ENCODE measurements at places on chromosomes 5 and 9. TPM values are rescaled to one million over a fixed set of nuclear protein-coding genes. Genes with fewer than 3 reads are reported as not detected.
A peak's percentile ranks its signal among the peaks of the same experiment; 100 is the strongest.

GRCh38 chr5:72276219-72276752 lies 43.8 kb downstream of the MRPS27 start:
- DNase-seq = no peak

- peak; percentile 34 for DNase-seq
These were observed 3.4 kb downstream of the SLC38A9 start for GRCh38 chr5:55708732-55709131.

DNA sequence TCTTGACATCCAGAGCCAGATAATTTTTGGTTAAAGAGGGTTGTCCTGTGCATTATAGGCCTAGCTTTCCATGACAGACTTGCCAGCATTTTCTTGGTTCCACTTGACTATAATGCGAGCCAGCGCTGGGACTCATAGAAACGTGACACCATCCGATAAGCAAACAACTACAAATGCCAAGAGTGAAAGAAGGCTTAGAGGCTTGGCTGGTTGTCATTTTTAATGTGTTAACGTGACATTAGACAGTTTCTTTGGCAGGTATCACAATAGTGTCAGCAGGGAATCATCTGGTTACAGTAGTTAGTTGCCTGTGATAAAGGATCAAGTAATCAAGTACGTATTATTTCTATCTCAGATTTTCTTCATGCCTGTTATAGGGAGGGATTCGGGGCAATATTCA lies 20.0 kb upstream of the LIFR start:
- no peak for DNase-seq

DNA sequence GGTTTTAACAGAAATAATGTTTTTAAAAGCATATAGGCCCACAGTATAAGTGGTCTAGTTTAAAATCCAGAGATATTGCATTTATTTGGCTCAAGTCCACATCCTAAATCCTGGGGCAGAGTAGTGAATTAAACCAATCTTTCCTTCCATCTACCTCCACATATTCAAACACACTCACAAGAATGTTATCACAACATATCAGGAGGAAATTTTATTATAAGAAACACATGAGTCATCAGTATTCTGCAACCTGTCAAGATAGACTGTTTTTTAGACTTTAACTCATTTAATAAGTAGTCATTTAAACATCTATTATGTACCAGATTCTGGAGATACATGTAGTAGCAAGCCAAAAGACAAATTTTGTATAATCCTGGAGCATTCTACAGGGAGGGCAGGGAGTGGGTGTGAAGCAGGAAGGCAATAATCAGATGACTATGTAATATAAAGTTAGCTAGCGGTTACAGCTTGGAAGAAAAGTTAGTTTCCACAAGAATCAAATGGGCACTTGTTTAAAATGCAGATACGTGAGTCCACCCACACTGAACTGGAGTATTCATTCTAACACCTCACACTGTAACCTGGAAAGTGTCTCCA lies 187.3 kb upstream of the PIK3R1 start:
- no peak for DNase-seq

GRCh38 chr9:115353681-115354080 lies 235.7 kb upstream of the TNC start:
- DNase-seq = peak; percentile 6

- DNase-seq = no peak
These were observed 271.2 kb upstream of the TMEM161B start for GRCh38 chr5:88539693-88540365.

GRCh38 chr9:133796562-133796961 lies 58.4 kb upstream of the SARDH start:
- DNase-seq = no peak

DNA sequence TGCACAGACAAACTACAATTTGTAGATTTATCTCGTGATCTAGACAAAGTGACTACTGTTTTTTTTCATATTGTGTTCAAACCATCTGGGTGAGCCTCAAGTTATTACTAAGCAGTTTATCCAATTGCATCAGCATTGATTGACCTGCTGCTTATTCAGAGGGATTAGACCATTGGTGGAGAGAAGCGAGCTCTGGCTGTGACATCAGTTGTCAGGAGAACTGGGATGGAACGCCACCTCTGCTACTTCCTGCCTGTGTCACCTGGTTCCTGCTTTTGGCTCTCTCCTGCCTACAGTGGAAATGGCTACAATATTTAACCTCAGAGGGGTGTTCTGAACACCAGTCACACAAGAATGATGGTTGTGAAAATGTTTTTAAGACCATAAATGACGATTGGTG lies 12.1 kb downstream of the NR4A3 start:
- peak; percentile 57 for DNase-seq

DNA sequence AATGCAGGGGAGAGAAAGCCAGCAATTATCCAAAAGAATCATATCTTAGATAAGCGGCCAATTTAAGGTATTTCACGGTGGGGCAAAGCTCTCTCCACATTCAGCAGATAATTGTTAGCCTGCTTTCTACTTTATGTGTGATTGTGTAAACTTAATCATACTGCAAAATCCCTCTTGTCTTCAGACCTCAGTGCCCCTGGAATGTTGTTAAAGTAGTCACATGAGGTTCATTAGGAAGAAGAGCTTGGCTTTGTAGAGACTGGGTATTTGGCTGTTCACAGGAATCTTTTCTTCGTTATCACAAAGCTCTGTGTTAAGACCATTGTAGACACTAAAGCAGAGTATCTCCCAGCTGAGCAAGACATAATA lies 127.0 kb downstream of the RFK start:
- no peak for DNase-seq

- DNase-seq = no peak
These were observed 59.0 kb upstream of the C9orf72 start for GRCh38 chr9:27632254-27632653.

DNA sequence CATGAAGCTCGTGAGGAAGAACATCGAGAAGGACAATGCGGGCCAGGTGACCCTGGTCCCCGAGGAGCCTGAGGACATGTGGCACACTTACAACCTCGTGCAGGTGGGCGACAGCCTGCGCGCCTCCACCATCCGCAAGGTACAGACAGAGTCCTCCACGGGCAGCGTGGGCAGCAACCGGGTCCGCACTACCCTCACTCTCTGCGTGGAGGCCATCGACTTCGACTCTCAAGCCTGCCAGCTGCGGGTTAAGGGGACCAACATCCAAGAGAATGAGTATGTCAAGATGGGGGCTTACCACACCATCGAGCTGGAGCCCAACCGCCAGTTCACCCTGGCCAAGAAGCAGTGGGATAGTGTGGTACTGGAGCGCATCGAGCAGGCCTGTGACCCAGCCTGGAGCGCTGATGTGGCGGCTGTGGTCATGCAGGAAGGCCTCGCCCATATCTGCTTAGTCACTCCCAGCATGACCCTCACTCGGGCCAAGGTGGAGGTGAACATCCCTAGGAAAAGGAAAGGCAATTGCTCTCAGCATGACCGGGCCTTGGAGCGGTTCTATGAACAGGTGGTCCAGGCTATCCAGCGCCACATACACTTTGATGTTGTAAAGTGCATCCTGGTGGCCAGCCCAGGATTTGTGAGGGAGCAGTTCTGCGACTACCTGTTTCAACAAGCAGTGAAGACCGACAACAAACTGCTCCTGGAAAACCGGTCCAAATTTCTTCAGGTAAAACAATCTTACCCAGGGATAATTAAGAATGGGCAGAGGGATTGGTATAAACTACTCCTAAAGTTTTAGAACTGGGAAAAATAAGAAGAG lies 12.9 kb downstream of the ITGA1 start:
- DNase-seq = peak; percentile 82

DNA sequence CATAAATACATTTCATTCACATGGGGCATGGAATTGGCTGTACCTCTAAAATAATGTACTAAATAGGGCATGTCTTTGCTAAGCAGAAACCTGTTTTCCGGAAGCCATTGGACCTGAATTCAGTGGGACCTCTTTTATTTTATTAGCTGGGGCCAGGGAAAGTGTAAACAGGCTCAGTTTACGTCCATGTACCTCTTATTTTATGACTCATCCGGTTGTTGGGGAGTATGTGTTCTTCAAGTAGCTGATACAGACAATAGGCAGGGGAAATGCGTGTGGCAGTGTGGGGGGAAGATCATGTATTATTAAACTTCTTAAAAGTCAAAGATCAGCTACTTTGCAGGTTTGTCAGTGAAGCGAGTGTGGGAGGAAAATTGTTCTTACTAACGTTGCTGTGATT lies 1.4 kb upstream of the GDNF start:
- DNase-seq = no peak

GRCh38 chr9:134158753-134159392 lies 5.5 kb downstream of the RNU6ATAC start:
- DNase-seq = no peak

DNA sequence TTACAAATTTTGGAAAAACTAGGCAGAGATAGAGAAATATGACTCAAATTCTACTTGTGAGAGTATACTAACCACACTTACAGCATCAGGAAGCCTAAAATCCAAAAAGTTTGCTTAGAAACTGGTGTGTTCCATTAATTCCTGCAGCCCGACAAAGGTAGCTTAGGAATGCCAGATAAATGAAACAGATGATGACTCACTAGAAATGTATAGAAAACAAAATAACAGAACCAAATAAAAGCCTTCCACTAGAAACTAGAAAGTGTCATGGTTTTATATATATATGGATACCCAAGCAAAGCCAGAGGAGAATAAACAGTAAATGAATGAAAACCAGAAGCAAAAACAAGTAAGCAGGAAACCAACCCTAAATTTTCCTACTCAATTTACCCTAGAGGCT lies 272.2 kb upstream of the PRDM9 start:
- no peak for DNase-seq

GRCh38 chr9:129629251-129629820 lies 3.4 kb downstream of the NTMT1 start:
- DNase-seq = no peak

GRCh38 chr9:129761293-129761900 lies 8.6 kb upstream of the PTGES start:
- DNase-seq = peak; percentile 92

DNA sequence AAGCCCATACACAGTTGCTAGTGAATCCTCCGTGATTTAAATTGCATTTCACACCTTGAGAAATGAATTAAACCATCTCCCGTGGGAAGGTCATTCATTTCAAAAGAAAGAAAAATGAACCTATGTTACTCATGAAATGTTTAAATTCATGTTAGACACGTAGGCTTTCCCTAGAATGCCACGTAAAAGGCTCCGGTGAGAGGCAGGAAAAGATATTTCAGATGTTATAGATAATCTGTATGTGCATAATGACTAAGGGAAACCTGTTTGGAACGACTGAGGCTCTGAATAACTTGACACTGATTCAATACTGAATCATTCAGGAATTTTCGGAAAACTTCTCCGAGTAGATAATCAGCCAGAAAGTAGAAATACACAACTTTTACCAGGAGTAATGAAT lies 134.3 kb upstream of the ICE1 start:
- DNase-seq = peak; percentile 10

DNA sequence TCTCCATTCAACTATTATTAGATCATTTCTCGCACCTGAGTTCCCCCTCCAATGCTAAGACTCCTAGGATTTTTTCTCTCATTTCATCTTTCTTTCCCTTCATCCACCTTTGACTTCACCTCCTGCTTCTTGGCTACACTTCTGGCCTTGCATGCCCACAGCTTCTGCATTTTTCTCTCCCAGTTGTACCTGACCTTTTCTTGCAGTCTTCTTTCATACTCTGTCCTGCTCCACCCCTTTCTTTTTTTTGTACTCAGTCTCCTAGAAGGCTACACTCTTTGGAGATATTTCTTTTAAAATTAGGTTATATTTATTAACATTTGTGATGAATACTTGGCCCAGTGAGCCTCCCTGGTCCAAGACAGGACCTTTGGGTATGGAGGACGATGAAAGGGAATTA lies 190.4 kb downstream of the DEPDC1B start:
- DNase-seq = no peak

DNA sequence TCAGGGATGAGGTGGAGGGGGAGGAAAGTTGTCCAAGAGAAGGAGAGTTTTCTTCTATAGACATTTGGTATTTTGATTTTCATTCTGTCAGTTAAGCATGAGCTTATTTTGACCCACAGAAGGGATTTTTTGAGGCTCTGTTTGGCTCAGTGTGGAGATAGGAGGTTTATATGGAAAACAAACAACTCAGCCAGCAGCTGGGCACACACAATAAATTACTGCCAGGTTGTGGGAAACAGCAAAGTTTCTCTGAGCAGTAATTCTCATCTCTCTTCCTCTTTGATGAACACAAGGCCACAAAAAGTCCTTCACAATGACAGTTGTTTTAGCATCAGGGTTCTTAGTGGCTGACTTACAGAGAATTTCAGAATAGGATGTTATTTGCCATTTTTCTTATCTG lies 486.1 kb downstream of the KDM4C start:
- DNase-seq = no peak

DNA sequence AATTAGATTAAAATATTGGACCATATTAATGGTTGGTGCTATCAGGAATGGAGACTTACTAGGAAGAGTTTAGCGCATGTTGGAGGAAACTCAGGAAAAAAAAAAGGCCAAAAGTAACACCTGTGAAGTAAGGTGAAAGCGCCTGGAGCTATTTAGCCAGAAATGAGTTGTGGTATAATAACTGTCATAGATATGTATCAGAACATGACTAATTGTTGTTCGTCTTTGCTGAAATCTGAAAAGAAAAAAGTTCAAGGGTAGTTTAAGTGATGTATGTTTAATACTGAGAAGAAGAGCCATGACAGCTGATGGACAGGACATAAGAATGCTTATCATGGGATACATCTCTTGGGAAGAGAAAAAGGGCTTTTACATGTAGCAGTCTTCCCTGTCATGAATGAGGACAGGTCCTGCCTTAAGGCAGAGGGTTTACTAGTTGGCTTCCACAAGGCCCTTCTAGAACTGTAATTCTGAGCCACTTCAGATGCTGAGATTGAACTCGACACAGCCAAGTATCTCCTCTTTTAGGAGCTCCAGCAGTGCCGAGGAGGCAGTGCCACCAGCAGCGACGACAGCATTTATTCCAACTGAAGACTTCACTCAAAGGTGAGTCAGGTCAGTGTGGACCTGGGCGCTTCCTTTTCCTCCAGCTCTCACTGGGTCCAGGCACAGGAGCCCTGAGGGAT lies 940 bp upstream of the CAMK4 start:
- no peak for DNase-seq

GRCh38 chr5:149110406-149110805 lies 30.9 kb upstream of the ABLIM3 start:
- peak; percentile 36 for DNase-seq

ITGA2 gene
- 83.6 TPM for total RNA-seq

MARCOL gene
- not detected for total RNA-seq

DPM2 gene
- 10.8 TPM for total RNA-seq

GADD45G gene
- total RNA-seq = not detected

CDH6 gene
- total RNA-seq = 232 TPM

GFPT2 gene
- total RNA-seq = 20.8 TPM

RAD23B gene
- 126 TPM for total RNA-seq

RUSC2 gene
- 18.3 TPM for total RNA-seq

CDH10 gene
- total RNA-seq = 0.18 TPM

PPIC gene
- total RNA-seq = 20.6 TPM

GPX8 gene
- total RNA-seq = 201 TPM

ARSI gene
- 15.2 TPM for total RNA-seq

SLC46A2 gene
- not detected for total RNA-seq

FOXI1 gene
- not detected for total RNA-seq

ACTBL2 gene
- 1.7 TPM for total RNA-seq

GABRG2 gene
- total RNA-seq = not detected

CNTLN gene
- 5.9 TPM for total RNA-seq

Data from IMR-90 (cell line).